NCI-H345 (cell line): ENCODE measurements at places on chromosomes 12 and 14.

- no peak for DNase-seq
Observed at GRCh38 chr14:91858536-91859275, 8.6 kb downstream of the TC2N start.

DNA sequence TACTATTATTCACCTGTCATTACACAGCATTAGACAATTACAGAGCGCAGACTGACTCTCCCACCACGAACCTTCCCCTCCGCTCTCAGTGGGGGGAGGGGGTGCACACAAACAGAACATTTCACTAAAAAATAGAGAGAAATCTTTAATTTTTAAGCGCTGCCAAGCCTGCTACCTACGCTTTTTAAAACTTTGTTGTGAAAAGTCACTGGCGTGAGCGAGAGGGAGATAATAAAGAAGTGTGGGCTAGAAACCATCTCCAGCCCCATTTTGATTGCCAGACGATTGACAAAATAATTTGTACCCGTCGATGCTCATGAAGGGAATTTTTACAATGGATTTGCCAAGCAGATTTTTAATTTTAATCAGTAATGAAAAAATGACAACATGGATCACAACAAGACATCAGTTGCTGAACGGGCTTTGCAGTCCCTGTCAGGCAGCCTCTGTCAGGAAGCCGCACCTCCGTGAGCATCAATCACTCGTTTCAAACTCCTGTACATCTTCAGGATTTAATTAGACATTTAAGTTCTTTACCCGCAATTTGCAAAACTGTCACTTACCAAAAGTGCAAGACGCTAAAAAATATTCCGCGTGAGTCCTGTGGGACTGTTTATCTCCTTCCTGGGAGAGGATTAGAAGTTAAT lies 209.1 kb downstream of the BCL11B start:
- no peak for DNase-seq

DNA sequence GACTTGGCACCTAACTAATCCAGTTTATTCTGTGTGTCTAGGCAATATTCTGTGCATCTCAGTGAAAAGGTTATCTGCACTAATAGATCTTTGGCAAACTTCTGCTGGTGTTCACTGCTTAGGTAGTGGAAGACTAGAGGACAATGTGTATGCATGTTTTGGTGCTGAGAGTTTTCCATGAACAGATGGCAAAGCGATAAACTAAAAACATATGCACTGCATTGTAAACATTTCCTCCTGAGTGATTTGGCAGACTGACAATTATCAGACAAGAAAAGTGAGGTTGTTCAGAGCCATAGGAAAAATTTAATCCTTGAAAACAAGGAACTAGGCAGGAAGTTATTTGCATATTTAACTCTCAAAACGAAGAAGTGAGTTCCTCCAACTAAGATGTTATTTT lies 400.4 kb downstream of the ATP23 start:
- peak; percentile 54 for DNase-seq

DNA sequence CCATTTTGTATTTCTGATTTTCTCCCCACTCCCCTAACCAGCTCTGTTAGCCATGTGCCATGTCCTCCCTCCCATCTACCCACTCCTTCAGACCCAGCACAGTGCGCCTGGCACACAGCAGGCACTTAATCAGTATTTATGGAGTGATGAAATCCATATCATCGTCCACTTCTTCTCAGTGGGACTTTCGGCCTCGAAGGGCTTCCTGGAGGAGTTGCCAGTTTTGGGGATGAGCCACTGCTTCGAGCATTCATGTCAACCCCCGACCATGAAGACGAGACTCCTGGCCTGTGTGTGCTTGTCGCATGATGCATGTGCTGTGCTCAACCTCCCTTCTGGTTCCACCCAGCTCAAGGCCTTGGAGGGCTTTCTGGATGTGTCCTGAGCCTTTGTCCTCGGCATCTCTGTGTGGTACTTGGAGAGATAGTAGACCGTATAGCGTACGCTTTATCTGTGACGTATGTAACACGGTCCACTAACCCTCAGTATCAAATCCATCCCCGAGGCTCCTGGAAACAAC lies 119.5 kb upstream of the RTL1 start:
- DNase-seq: no peak

- DNase-seq: no peak
Observed at GRCh38 chr14:38255408-38255672, 553 bp downstream of the CLEC14A start.

GRCh38 chr12:71954861-71955260 lies 16.2 kb downstream of the TPH2 start:
- no peak for DNase-seq

GRCh38 chr12:102891756-102892155 lies 25.3 kb downstream of the PAH start:
- no peak for DNase-seq

GRCh38 chr14:96090441-96091148 lies 51.4 kb downstream of the C14orf132 start:
- DNase-seq: peak; percentile 94

- no peak for DNase-seq
Observed at GRCh38 chr14:64704743-64705380, 638 bp downstream of the PLEKHG3 start.

GRCh38 chr14:58138714-58139482 lies 13.1 kb downstream of the ARMH4 start:
- no peak for DNase-seq

DNA sequence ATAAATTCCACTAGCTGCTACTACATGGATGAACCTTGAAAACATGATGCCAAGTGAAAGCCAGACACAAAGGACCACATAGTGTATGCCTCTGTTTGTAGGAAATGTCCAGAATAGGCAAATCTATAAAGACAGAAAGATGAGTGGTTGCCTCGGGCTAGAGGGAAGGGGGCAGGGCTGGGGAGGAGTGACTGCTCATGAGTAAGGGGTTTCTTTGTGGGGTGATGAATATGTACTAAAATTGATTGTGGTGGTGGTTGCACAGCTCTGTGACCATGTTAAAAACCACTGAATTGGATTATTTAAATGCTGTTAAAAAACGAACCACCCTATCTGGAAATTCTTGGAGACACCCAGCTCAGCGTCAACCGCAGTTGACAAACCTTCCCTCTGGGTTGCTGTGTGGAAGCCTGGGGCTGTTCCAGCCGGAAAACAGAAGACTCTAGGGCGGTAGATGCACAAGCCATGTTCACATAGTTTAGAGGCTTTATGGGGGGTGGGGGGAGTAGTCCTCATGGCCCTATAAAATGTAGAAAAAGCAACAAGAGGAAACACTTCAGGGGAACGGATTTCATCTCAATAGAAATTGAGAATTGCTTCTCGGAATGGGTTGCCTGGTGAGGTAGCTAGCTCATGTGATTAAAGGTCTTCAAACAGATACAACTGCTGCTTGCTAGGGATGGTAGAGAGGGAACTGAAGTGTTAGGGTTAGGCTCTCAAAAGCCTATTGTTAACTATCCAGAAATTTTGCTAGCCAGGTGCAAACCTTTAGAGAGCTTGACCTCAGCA lies 29.4 kb downstream of the RIN3 start:
- DNase-seq: no peak

- no peak for DNase-seq
Observed at GRCh38 chr12:76633415-76633814, 73.8 kb upstream of the OSBPL8 start.

- no peak for DNase-seq
Observed at GRCh38 chr12:106113824-106114446, 24.8 kb downstream of the NUAK1 start.

GRCh38 chr12:69022674-69023073 lies 89.7 kb upstream of the CPM start:
- no peak for DNase-seq

- DNase-seq: no peak
Observed at GRCh38 chr12:43306066-43306465, 245.9 kb downstream of the ADAMTS20 start.

DNA sequence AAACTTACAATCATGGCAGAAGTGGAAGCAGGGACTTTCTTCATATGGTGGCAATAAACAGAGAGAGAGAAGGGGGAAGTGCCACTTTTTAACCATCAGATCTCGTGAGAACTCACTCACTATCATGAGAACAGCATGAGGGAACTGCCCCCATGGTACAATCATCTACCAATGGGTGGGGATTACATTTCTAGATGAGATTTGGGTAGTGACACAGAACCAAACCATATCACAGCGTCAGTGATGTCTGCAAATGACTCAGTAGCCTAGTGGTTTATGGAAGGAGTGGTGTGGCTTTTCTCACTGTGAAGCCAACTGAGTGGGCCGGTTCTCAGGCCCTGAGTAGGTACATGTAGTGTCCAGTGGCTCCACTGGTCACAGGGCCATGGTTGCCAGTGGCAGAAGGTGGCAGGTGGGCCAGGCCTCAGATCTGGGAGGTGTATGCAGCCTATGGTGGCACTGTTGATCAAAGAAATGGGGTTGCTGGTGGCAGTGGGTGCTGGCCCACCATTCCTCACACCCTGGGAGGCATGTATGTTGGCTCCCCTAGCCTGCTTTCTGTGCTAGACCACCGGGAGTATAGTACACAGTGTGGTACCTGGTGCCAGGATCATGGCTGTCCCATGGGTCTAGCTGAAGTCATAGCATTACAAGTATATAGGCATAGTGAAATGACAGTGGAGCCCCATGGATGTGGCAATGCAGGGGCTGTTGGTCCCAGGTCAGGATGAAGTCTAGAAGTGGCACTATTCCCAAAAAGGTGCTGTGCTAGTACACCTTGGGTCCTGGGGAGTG lies 191.9 kb downstream of the NUBPL start:
- no peak for DNase-seq

DNA sequence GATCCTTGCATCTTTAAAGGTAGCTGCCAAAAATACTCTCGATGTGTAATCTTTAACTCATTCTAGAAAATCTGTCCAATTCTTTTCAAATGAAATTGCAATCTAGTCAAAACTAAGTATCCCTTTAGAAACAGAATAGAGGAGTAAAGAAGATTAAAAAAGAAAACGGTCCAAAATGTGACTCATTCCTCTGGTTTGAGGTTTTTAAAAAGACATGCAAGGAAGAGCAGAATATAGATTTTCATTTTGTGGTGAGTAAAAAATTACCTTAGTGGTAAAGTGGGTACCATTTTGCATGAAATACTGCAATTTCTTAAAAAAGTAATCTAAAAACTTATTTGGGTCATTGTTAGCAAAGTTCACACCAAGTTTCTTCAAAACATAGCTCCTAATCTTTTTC lies 108.4 kb downstream of the BRMS1L start:
- DNase-seq: no peak

- peak; percentile 47 for DNase-seq
Observed at GRCh38 chr12:68317047-68317667, 15.0 kb downstream of the MDM1 start.
